Endodermal cell (in vitro differentiated cells): ENCODE measurements at places on chromosomes 7 and 10.

- DNase-seq = no peak
Measured at GRCh38 chr7:124124201-124124600, 91.3 kb upstream of the TMEM229A start.

GRCh38 chr10:22630234-22631174 is 83.9 kb downstream of the PIP4K2A start:
- no peak for DNase-seq

- DNase-seq = peak; percentile 67
Measured at GRCh38 chr10:59865101-59865500, 41.3 kb downstream of the CCDC6 start.

DNA sequence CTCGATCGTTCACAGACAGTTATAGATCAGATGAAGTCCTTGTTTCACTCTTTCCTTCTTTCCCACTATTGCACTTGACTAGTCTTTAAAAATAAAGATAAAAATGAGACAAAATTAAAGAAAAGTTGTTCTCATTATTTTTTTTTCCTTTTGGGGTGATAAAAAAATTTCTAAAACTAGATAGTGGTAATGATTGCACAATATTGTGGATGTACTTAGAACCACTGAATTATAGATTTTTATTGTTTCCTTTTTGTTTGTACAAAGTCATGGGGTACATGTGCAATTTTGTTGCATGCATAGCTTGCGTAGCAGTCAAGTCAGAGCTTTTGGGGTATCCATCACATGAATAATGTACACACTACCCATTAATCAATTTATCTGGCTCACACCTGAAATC is 97.3 kb downstream of the PHTF2 start:
- DNase-seq = no peak

DNA sequence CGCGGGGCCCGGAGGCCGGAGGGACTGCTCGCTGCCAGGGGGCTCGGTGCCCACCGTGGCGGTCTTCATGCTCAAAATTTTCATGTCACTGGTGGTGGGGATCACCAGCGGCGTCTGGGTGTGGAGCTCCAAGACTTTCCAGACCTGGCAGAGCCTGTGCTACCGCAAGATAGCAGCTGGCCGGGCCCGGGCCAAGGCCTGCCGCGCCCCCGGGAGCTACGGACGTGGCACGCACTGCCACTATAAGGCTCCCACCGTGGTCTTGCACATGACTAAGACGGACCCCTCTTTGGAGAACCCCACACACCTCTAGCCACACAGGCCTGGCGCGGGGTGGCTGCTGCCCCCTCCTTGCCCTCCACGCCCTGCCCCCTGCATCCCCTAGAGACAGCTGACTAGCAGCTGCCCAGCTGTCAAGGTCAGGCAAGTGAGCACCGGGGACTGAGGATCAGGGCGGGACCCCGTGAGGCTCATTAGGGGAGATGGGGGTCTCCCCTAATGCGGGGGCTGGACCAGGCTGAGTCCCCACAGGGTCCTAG is 2.0 kb downstream of the FZD9 start:
- DNase-seq = no peak

DNA sequence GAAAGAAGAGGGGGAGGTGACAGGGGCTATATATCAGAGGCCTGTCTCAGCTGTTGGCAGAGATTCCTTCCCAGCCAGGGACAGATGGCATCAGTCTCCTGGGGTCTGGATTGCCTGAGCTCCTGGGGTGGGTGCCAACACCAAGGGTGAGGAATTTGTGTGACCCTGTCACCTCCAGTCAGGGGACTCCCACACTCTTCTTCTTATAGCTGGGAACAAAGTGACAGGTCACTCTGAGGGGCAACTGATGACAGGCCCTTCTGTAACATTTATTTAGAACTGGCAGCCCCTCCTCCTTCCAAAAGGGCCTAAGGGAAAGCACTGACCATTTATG is 53.7 kb upstream of the DUSP5 start:
- no peak for DNase-seq

GRCh38 chr10:71714031-71714410 is 5.6 kb downstream of the C10orf105 start:
- DNase-seq = no peak

GRCh38 chr7:27395626-27396025 is 153.0 kb downstream of the EVX1 start:
- no peak for DNase-seq

- DNase-seq = no peak
Measured at GRCh38 chr7:138814816-138815332, 16.9 kb upstream of the ATP6V0A4 start.

- no peak for DNase-seq
Measured at GRCh38 chr10:80506836-80507487, 30.7 kb upstream of the SH2D4B start.

GRCh38 chr10:72320676-72321247 is 34.0 kb downstream of the DNAJB12 start:
- peak; percentile 90 for DNase-seq

GRCh38 chr7:135386776-135387175 is 123.1 kb downstream of the CNOT4 start:
- DNase-seq = peak; percentile 51

DNA sequence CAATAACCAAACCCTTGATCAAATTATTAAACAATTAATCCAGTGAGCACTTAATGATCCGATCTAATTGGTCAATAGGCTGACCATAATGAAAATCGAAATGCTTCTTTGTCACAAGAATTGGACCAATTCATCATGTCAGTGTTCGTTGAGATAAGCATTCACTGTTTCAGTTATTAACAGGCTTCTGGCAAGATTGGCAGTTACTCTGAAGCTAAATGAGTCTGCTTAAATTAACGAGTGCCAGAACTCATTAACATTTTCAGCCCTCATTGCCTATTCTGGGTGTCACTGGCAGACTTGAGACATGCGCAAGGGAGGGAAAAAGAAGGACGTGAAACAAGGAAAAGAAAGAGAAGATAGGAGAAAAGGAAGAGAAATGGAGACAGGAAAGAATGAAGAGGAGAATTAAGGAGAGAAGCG is 30.7 kb upstream of the SLC26A3 start:
- DNase-seq = no peak

DNA sequence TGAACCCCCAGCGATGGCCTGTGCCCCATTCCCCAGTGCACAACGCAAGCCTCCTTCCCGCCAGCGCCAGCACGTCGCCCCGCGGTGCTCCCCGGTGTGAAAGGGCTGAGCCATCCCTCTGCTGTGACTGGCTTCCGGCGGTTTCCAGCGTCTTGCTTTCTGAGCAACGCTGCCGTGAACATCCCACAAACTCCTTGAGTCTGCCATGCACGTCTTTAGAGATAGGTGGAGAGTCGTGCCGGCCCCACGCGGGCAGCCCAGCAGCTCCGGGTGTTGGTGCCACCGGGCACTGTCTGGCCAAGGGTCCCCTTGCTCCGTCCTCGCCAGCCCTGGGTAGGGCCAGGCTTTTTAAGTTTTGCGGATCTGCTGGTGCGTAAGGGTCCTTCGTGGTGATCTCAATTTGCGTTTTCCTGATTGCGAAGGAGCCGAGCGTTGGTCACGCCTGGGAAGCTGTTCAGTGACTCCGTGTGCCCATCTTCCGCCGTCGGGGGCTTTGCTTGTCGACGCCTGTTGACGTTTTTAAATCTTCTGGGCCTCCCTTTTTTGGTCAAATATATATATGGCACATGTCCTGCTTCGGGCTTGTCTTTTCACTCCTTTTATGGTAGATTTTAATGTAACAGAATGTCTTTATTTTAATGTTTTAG is 70.6 kb downstream of the FOXL3 start:
- DNase-seq = no peak

GRCh38 chr7:138338361-138338760 is 121.7 kb upstream of the TRIM24 start:
- no peak for DNase-seq

DNA sequence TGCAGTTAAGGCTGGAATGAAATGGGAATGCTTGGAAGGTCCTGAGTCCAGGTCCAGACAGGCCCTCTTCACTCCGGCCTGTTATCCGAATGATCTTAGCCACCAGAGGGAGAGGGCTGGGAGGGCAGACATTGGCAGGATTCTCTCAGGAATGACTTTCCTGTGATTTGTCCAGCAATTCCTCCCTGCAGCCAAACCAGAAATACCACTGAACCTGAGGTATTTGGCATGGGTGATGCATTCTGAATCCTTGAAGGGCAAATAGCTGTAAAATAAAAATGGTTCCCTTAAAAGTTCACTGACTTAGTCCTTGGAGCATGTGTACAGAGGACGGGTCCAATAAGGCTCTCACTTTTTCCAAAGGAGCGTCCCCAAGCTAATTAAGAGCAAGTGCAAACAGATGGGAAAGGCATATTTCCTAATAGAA is 77.5 kb upstream of the HABP2 start:
- no peak for DNase-seq

- DNase-seq = peak; percentile 83
Measured at GRCh38 chr10:7408291-7409044, 2.4 kb downstream of the SFMBT2 start.

- no peak for DNase-seq
Measured at GRCh38 chr10:31004611-31005193, 27.0 kb downstream of the ZNF438 start.
